ENCODE measurements at places on chromosomes 1 and 21. TPM values are rescaled to one million over a fixed set of nuclear protein-coding genes. Genes with fewer than 3 reads are reported as not detected.

Gene SLC44A3
- total RNA-seq, result 0.83 TPM

Gene NEK7
- 125 TPM for total RNA-seq

DNA sequence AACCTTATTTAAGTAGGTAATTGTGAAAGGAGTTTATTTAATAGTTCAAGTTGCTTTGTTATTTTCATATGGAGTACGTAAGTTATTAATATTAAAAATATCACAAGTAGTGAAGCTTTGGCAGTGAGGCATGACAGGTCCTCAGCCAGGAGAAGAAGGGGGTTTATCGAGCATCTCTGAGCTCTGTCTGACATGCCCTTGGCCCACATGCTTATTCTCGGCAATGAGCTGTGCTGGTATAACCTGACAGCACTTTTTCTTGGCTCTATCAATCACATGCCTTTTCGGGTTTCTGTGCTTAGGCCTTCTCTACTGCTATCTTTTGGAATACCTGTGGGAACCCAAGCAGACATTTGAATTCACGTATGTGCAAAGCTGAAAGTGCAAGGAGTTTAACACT lies 84.8 kb downstream of the OLFM3 start:
- no peak overlapping the region for H3K4me3 ChIP-seq
- H3K4me1 ChIP-seq, result no peaks in the 10 kb centered on the region
- no peak for DNase-seq
- H3K27me3 ChIP-seq, result no peaks in the 10 kb centered on the region
- H3K27ac ChIP-seq, result no peak overlapping the region

- no peak overlapping the region for H3K4me3 ChIP-seq
- H3K27me3 ChIP-seq, result no peaks in the 10 kb centered on the region
- no peak overlapping the region for H3K27ac ChIP-seq
- H3K4me1 ChIP-seq, result no peaks in the 10 kb centered on the region
- DNase-seq, result no peak
Observed at GRCh38 chr1:108880850-108881249, 4.1 kb downstream of the GPSM2 start.

- no peak for DNase-seq
- H3K36me3 ChIP-seq, result no peaks in the 10 kb centered on the region
- H3K4me3 ChIP-seq, result no peak overlapping the region
- H3K27me3 ChIP-seq, result no peaks in the 10 kb centered on the region
- H3K4me1 ChIP-seq, result peaks cover 40% of the 10 kb centered on the region
- no peak overlapping the region for H3K27ac ChIP-seq
Observed at GRCh38 chr1:203034422-203035110, 8.3 kb downstream of the PPFIA4 start.

- no peak overlapping the region for H3K4me3 ChIP-seq
- no peak for DNase-seq
- H3K27ac ChIP-seq, result no peak overlapping the region
- no peaks in the 10 kb centered on the region for H3K27me3 ChIP-seq
- H3K4me1 ChIP-seq, result no peaks in the 10 kb centered on the region
Observed at GRCh38 chr1:237834048-237834447, 56.7 kb downstream of the ZP4 start.

GRCh38 chr1:1058088-1058905 lies 15.8 kb downstream of the RNF223 start:
- no peaks in the 10 kb centered on the region for H3K27me3 ChIP-seq
- peaks cover 22% of the 10 kb centered on the region for H3K36me3 ChIP-seq
- peaks cover 36% of the 10 kb centered on the region for H3K4me1 ChIP-seq
- DNase-seq, result no peak

DNA sequence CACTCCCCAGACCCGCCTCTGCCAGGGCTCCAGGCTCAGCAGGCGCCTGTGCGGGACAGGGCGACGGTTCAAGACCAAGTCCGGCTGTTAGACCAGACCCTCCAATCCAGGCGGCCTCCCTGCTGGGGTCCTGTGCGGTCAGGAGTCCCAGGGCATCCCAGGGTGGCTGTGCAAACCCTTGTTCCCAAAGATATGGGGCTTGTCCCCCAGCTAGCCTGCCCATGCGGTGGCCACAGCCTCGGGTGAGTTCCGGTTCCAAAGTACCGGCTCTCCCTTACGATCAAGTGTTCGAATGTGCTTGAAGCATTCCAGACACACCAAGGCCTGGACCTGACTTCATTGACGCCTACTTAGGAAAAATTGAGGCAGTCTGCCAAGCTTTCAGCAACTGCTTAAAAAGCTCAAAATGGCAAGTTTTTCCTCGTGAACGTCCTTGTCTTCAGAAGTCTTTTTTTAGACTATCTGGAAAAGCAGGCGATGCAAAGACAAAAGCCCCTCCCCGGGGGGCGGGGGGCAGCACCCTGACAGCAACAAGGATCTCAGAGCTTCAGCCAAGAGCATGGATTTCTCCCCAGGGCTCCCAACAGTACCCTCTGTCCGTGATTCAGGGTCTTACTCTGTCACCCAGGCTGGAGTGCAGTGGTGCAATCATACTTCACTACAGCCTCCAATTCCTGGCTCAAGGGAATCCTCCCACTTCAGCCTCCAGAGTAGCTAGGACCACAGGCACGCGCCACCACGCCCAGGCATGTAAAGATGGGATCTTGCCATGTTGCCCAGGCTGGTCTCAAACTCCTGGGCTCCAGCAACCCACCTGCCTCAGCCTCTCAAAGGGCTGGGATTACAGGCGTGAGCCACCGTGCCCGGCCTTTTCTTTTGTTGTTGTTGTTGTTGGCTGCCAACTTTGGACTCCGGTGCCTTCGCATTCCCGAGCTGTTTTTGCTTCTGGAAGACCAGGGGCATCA lies 2.3 kb downstream of the FAAP20 start:
- DNase-seq, result no peak
- no peaks in the 10 kb centered on the region for H3K27me3 ChIP-seq
- H3K4me1 ChIP-seq, result peaks cover 63% of the 10 kb centered on the region
- H3K27ac ChIP-seq, result peak overlapping the region; percentile 99
- H3K36me3 ChIP-seq, result no peaks in the 10 kb centered on the region

- peaks cover 6% of the 10 kb centered on the region for H3K4me1 ChIP-seq
- DNase-seq, result no peak
- peaks cover 12% of the 10 kb centered on the region for H3K36me3 ChIP-seq
- no peak overlapping the region for H3K4me3 ChIP-seq
- no peaks in the 10 kb centered on the region for H3K27me3 ChIP-seq
- H3K27ac ChIP-seq, result no peak overlapping the region
Observed at GRCh38 chr1:100127226-100127625, 5.5 kb downstream of the SASS6 start.

DNA sequence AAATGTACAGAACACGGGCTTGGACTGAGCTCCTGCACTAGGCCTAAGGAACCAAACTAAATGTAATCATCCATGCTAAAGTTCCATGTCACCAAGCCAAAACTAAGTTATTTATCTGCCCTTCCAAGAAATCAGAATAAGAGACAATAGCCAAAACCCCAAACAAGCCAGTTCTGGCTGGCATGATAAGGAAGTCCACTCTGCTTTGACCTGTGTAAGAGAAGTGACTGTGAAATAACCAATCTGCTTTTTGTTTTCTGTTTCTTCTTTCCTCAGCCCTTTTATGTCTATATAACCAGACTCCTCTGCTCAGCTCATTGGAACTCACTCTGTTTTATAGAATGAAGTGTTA lies 15.1 kb downstream of the PLPPR5 start:
- no peaks in the 10 kb centered on the region for H3K36me3 ChIP-seq
- H3K4me3 ChIP-seq, result no peak overlapping the region
- no peak overlapping the region for H3K27ac ChIP-seq
- H3K27me3 ChIP-seq, result no peaks in the 10 kb centered on the region
- H3K4me1 ChIP-seq, result no peaks in the 10 kb centered on the region

DNA sequence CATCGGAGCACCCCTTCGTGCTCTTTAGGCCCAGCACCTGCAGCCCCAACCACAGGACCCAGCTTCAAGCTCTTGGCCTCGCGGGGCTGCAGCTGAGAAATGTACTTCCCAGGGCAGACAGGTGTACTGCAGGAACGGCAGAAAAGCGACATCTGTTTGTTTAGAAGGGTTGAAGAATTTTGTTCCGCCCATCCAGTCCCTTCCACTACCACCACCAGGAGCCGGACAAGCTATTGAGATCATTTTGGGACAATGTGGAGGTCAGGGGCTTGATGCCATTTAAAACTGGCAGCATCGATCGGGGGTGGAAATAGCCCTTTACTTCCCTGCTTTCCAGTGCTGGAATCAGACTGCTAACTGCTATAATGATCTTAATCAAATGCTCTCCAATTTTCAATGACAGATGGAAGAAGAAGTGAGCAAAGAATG lies 1.7 kb downstream of the SERTAD4 start:
- H3K4me3 ChIP-seq, result peak overlapping the region; percentile 72
- peak overlapping the region; percentile 87 for H3K27ac ChIP-seq

GRCh38 chr1:151715726-151716404 lies 738 bp downstream of the CELF3 start:
- no peak overlapping the region for H3K27ac ChIP-seq
- H3K4me3 ChIP-seq, result no peak overlapping the region
- H3K36me3 ChIP-seq, result no peaks in the 10 kb centered on the region
- no peak for DNase-seq
- no peaks in the 10 kb centered on the region for H3K27me3 ChIP-seq

DNA sequence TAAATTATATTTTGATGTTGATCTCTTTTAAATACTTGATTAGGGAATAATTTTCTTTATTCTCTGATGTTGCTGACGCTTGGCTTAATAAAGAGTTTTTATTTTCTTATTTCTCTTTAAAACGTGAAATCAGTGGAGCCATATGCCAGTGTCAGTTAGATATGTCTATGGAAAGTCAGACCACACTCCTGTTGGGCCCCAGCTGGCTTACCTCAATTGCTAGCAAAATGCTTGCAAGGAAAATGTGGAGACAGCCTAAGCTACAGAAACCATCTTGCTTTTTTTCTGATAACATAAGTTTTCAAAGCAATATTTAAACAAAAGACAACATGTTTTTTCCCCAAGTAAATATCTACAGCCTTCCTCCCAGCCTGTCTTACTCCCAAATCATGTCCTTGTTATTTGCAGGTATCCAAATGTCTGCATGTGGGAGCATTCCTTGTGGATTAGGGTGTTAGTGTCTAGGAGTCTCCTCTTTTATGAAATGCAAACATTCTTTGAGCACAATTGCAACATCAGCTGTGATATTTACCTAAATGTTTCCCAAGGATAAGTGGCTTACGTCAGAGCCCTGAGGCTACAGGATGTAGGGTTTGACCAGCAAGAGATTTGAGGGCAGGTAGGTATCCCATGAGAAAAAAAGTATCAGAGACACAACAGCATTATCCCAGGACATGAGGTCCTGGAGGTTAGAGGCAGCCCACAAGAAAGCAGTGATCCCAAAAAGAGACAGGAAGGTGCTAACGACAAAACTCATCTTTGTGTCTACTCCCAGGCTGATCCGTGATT lies 117.2 kb upstream of the KCNJ15 start:
- no peaks in the 10 kb centered on the region for H3K27me3 ChIP-seq
- no peaks in the 10 kb centered on the region for H3K36me3 ChIP-seq
- no peak overlapping the region for H3K4me3 ChIP-seq
- H3K4me1 ChIP-seq, result no peaks in the 10 kb centered on the region
- no peak for DNase-seq

- no peak for DNase-seq
- H3K4me1 ChIP-seq, result peaks cover 25% of the 10 kb centered on the region
- no peaks in the 10 kb centered on the region for H3K27me3 ChIP-seq
- no peak overlapping the region for H3K4me3 ChIP-seq
Observed at GRCh38 chr1:97906567-97907241, 14.1 kb downstream of the DPYD start.

DNA sequence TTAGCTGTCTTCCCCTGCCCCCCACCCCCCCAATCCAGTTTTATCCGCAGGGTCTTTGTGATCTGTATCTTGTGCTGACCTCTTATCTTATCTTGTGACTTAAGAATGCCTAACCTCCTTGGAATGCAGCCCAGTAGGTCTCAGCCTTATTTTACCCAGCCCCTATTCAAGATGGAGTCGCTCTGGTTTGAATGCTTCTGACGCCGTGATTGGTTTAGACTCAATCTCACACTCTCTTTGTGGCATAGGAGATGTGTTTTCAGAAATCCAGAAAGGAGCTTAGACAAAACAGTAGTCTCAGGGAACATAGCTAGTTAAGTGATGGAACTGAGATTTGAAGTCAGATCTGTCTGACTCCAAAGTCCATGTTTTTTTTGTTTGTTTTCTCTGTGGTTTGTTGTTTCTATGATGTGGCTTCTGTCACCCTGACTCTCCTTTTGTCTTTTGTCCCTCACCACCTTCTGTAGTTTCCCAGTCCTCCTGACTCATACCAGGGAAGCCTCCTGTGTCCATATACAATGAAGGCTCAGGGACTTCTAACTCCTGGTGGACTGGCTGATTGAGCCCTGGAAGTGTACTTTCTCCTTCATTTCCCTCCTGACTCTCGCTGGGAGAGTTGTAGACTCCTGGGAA lies 18.1 kb upstream of the USP24 start:
- peaks cover 15% of the 10 kb centered on the region for H3K4me1 ChIP-seq
- no peaks in the 10 kb centered on the region for H3K36me3 ChIP-seq
- H3K4me3 ChIP-seq, result no peak overlapping the region
- no peak overlapping the region for H3K27ac ChIP-seq
- no peaks in the 10 kb centered on the region for H3K27me3 ChIP-seq

GRCh38 chr1:211469938-211470529 lies 21.9 kb downstream of the RD3 start:
- H3K4me1 ChIP-seq, result peaks cover 32% of the 10 kb centered on the region
- peak; percentile 96 for DNase-seq
- H3K36me3 ChIP-seq, result no peaks in the 10 kb centered on the region
- no peak overlapping the region for H3K4me3 ChIP-seq
- H3K27me3 ChIP-seq, result no peaks in the 10 kb centered on the region

DNA sequence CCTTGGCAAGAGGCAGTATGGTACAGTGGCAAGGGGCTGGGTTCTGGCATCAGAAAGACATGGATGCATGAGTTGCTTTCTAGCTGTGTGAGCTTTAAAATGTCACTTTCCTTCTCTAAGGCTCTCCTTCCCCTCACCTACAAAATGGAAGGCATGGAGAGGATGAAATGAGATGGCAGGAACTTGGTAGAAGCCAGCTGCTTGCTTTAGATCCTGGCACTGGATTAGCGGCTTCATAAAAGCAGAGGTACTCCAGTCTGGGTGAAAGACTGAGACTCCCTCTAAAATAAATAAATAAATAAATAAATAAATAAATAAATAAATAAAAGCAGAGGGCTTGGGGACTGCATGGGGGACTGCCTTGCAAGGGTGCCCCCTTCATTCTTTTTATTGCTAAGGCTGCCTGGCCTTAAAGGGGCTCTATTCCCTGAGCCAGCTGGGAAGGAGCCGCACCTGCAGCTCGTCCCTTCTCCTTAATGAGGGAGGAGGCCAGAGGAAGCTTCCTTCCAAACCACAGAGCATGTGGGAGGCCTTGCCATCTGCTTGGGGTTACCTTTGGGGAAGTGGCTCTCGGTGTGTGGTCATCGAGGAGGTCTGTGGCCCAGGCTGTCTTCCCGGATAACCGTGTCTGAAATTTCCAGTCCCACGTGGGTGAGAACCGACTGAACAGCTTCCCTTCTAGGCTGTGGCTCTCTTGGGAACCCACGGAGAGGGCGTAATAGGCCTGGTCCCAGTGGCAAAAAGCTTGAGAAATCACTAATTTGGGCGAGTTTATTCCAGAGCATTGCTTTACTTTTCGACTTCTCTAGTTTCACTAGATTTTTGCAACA lies 2.0 kb upstream of the ATP13A2 start:
- H3K36me3 ChIP-seq, result peaks cover 18% of the 10 kb centered on the region
- DNase-seq, result no peak
- H3K27me3 ChIP-seq, result no peaks in the 10 kb centered on the region
- H3K27ac ChIP-seq, result no peak overlapping the region
- H3K4me1 ChIP-seq, result peaks cover 28% of the 10 kb centered on the region

- H3K36me3 ChIP-seq, result no peaks in the 10 kb centered on the region
- peak overlapping the region; percentile 38 for H3K27ac ChIP-seq
- H3K27me3 ChIP-seq, result no peaks in the 10 kb centered on the region
- no peak for DNase-seq
- no peaks in the 10 kb centered on the region for H3K4me1 ChIP-seq
Observed at GRCh38 chr21:16305686-16306085, 575.9 kb downstream of the USP25 start.

Gene CASP9
- 11.0 TPM for total RNA-seq

- no peak overlapping the region for H3K27ac ChIP-seq
- no peaks in the 10 kb centered on the region for H3K27me3 ChIP-seq
- H3K4me3 ChIP-seq, result no peak overlapping the region
- H3K4me1 ChIP-seq, result no peaks in the 10 kb centered on the region
- H3K36me3 ChIP-seq, result no peaks in the 10 kb centered on the region
Observed at GRCh38 chr1:199551967-199552565, 475.4 kb upstream of the NR5A2 start.

Data from esophagus muscularis mucosa (tissue), 4 donors.